ENCODE measurements at places on chromosomes 3 and 15.
A peak's percentile ranks its signal among the peaks of the same experiment; 100 is the strongest.

GRCh38 chr15:64067564-64068030 lies 21.3 kb upstream of the DAPK2 start:
- DNase-seq: peak; percentile 67
- peaks cover 7% of the 10 kb centered on the region for H3K4me1 ChIP-seq
- H3K36me3 ChIP-seq: peaks cover 15% of the 10 kb centered on the region
- H3K27ac ChIP-seq: no peak overlapping the region

DNA sequence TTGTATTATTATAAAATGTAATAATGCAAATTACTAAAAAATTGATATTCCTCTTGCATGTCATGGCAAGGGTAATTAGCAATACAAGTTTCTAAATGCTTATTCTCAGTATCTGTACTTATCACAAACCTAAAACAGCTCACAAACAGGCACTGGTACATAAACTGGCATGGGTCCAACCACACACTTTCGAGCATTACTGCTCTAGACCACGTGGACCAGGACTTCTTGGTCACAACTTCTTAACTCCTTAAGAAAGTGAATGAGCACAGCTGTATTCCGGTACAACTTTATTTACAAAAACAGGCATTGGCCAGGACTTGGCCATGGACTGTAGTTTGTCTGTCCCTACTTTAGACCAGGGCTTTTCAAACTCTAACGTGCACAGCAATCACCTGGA lies 173.3 kb downstream of the SUCLG2 start:
- H3K27ac ChIP-seq: no peak overlapping the region
- H3K27me3 ChIP-seq: no peaks in the 10 kb centered on the region
- no peaks in the 10 kb centered on the region for H3K4me1 ChIP-seq
- peaks cover 23% of the 10 kb centered on the region for H3K36me3 ChIP-seq
- DNase-seq: no peak
- no peak overlapping the region for H3K4me3 ChIP-seq

DNA sequence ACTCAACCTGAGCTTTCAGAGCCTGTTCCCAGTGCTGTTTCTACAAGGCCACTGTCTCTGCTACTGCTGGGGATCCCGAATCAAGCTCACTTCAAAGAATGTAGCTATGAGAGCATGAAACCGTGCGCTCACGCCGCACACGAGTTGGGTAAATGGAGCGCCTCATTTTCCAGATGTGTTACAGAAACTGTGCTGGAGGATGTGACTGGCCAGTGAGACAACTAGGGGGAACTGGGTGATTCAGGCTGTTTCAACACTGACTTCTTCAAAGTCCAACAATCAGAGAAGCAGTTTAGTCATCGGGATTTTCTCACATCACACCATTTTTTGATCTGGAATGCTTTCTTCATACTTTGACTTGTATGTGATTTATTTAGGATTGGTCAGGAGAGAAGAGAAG lies 3.5 kb downstream of the ZNF710 start:
- peak; percentile 94 for DNase-seq
- H3K27me3 ChIP-seq: no peaks in the 10 kb centered on the region
- H3K36me3 ChIP-seq: peaks cover 7% of the 10 kb centered on the region
- peaks cover 53% of the 10 kb centered on the region for H3K4me1 ChIP-seq
- H3K27ac ChIP-seq: peak overlapping the region; percentile 92

DNA sequence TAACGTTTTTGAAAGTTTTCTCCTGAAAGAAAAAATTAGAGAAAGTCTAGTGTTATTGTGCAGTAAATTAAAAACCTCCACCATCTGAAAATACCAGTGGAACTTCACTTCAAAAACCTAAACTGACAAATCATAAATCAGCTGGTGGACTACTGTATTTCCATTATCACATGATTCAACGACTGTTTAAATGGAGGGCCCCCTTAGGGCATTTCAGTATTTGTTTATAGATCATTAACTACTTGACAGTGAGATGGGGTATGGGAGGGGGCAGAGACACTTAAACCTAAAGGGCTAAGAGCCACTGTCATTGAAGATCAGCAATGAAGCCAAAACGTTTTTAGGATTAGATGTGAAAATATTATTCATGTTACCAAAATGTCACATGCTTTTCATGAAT lies 8.8 kb upstream of the C15orf61 start:
- peaks cover 5% of the 10 kb centered on the region for H3K4me1 ChIP-seq
- DNase-seq: no peak
- H3K36me3 ChIP-seq: peaks cover 38% of the 10 kb centered on the region

DNA sequence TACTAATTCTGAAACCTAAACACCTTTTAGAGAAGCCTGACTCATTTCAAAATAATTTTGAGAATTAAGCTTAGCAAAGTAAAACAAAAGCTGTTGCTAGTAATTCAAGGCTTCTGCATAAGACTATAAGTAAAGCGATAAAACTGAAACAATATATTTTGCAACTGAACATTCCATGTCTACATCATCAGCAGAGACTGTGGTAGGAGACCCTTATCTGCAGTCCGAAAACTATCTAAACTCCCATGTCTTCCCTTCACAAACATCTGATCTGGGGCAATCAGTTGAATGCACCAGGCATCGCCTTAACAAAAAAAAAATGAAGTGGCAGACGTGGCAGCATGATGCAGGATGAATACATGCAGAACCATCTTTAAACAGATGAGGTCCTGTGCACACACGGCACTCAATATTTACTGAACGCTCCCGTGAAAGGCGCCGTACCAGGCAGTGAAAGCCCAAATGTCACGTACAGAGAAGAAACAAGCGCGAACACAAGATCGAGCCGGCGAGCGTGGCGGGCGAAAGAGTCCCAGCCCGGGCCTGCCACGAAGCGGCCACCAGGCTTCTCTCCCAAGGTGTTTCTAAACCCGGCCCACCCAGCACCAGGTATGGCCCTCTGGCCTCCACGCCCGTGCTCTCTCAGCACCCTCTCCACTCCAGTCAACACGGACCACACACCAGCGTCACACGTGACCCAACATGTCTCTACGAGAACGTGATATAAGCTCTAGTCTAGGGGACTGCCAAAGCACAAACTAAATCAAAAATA lies 63.0 kb downstream of the CHSY1 start:
- peak overlapping the region; percentile 73 for H3K27ac ChIP-seq
- peak overlapping the region; percentile 72 for H3K4me3 ChIP-seq
- DNase-seq: no peak

DNA sequence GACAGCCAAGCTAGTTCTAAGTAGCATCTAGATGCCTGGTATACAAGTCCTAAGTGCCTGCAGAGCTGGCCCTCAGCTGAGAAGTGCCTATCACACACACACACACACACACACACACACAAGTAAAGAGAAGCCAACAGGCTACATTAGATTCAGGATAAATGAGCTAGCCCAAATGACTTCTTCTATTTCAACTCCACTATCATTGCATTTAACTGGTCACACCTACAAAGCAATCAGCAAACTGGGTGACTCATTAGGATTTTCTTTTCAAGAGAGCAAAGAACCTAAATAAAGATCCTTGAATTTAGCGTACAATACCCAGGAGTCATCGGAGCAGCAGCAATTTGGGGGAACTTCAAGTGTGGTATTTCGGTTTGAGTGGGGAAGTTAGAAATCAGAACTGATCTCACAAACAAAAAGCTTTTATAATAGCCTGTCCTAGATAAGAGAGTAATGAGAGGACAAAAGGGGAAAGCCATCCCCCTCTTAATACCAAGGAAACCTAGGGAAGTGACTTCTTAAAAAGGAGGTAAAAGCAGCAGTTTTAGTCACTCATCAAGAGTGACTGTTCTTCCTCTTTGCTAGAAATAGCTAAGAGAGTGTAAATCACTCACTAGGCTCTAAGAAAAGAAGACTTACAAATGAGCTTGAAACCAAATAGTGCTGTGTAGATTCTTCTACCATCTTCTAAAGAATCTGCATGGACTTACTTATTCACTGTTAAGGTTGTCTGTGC lies 112.7 kb downstream of the TNIK start:
- H3K27me3 ChIP-seq: no peaks in the 10 kb centered on the region
- peak overlapping the region; percentile 16 for H3K4me3 ChIP-seq
- H3K4me1 ChIP-seq: peaks cover 40% of the 10 kb centered on the region
- H3K27ac ChIP-seq: peak overlapping the region; percentile 1

DNA sequence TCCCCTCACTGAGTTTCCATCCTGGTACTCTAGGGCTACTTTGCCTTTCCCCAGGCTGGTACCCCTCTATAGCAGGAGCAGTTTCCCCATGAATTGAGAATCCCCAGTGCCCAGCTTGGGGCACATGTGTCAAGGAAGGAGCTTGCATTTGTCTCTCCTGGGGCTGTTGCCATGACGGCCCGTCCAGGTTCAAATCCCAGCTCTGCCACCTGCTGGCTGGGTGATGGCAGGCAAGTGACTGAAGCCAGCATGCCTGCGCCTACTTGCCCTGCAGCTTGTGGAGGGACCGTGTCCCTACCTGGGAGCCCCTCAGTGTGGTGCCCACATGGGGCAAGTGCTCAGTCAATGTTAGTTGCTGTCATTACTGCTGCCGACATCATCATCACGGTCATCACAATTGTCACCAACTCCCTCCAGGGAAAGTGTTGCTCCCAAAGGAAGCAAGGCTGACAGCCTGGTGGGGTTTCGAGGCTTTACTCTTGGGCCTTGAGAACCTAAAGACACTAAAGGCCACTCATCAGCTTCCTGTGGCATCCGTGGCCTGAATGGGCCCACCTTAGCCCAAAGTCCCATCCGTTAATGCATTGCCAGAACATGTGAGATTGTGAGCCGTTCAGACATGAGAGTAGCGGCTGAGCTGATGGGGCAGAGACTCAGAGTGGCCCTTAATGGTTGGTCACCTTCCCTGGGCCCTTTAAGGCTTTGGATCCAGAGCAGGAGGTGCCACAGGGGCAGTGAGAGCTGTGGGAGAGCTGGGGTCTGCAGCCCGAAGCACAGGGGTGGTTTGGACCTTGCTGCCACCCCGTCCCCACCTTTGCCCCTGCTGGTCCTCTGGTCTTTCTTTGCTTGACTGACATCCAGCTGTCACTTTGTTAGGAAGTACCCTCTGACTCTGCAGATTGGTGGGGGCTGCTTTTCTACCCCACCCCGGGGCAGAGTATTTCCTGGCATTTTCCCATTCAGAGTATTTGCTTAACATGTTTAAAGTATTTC lies 144.4 kb downstream of the DNAJB8 start:
- no peaks in the 10 kb centered on the region for H3K27me3 ChIP-seq
- no peaks in the 10 kb centered on the region for H3K36me3 ChIP-seq
- H3K27ac ChIP-seq: no peak overlapping the region
- DNase-seq: peak; percentile 48

DNA sequence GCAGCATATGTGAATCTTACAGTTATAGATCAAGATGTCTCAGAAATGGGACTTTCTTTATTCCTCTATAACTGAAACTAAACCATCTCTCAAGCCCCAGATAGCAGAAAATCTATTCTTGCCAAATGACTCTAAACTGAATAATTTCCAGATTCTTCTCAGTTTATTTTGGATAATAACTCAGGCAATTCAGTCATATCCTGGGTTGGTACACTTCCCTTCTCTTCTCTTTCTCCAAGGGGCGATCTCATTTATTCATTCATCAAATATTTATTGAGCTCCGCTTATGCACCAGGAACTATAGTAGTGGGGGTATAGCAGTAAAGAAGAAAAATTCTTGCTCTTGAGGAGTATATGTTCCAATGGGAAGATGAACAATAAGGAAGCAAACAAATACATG lies 13.5 kb upstream of the PCOLCE2 start:
- DNase-seq: no peak
- no peaks in the 10 kb centered on the region for H3K36me3 ChIP-seq
- no peak overlapping the region for H3K27ac ChIP-seq
- H3K4me1 ChIP-seq: peaks cover 16% of the 10 kb centered on the region
- H3K4me3 ChIP-seq: no peak overlapping the region
- no peaks in the 10 kb centered on the region for H3K27me3 ChIP-seq

DNA sequence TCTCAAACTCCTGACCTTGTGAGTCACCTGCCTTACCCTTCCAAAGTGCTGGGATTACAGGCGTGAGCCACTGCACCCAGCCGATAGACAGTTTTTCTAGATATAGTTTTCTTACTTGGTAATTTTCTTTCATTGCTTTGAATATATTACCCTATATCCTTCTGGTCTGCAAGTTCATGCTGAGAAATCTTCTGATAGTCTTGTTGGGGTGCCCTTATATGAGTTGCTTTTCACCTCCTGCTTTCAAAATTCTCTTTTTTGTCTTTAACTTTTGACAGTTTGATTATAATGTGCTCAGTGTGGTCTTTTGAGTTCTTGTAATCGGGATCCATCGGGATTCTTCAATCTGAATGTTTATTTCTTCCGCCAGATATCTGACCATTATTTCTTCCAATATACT lies 217.3 kb downstream of the GREM1 start:
- peaks cover 5% of the 10 kb centered on the region for H3K4me1 ChIP-seq
- H3K4me3 ChIP-seq: no peak overlapping the region
- H3K27ac ChIP-seq: no peak overlapping the region
- no peaks in the 10 kb centered on the region for H3K36me3 ChIP-seq
- no peak for DNase-seq

DNA sequence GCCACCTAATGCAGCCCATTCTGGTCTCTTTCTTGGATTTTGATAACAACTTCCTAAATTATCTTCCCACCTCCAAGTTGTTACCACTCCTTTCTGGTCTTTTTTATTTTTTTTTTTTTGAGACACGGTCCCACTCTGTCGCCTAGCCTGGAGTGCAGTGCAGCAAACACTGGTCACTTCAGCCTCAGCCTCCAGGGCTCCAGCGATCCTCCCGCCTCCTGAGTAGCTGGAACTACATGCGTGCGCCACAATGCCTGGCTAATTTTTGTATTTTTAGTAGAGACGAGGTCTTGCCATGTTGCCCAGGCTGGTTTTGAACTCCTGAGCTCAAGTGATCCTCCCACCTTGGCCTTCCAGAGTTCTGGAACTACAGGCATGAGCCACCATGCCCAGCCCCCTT lies 92.8 kb upstream of the BHLHE40 start:
- no peak for DNase-seq
- no peaks in the 10 kb centered on the region for H3K27me3 ChIP-seq
- peaks cover under 1% of the 10 kb centered on the region for H3K36me3 ChIP-seq
- no peak overlapping the region for H3K27ac ChIP-seq

DNA sequence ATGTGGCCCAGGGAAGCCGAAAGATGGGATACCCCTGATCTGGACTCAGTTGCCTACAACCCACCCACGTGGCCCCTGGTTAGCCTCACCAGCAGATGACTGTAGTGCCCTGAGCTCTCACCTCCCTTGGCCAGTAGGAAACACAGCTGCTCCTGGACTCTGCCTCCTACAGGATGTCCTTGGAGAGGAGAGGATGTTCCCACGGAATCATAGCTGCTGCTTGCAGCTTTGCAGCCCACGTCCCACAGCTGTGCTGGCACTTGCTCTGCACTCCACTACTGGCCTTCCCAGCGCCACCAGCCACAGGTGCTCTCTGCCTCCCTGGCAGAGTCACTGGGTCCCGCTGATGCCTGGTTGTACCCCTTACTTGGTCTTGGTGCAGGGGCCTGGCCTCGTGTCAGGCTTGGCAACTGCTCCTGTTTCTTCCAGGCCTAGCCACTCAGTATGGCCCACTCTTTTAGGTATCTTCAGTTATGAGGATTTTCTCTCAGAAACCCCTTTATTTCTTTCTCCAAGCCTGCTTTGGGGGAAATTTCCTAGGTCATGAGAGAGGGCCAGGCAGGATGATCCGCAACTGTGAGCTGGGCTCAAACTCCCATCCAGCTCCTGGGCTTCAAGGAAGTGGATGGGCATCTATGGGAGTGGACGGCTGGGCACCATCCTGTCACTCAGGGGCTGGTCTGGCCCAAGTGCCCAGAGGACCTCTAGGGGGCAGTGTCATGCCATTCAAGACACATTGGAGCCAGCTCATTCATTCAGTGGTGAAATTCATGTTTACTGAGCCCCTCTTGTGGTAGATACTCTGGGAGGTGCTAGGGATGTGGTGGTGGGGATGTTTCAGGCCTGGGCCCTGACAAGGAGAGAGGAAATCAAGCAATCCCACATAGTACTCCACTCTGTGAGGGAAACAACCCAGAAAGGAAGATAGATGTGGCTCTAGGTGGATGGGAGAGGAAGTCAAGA lies 16.2 kb upstream of the VILL start:
- no peaks in the 10 kb centered on the region for H3K27me3 ChIP-seq
- peaks cover 54% of the 10 kb centered on the region for H3K36me3 ChIP-seq
- no peak overlapping the region for H3K4me3 ChIP-seq
- H3K27ac ChIP-seq: peak overlapping the region; percentile 12
- H3K4me1 ChIP-seq: peaks cover 10% of the 10 kb centered on the region

Data from MCF 10A (cell line).